Activated naive CD8-positive, alpha-beta T cell treated with anti-CD3 and anti-CD28 coated beads, Interleukin-2, amount 50 U/mL, for 16 hours (primary cell): ENCODE measurements at places on chromosomes 13 and 19.

GRCh38 chr13:32164622-32165268, 133.2 kb downstream of the FRY start:
- DNase-seq = no peak

DNA sequence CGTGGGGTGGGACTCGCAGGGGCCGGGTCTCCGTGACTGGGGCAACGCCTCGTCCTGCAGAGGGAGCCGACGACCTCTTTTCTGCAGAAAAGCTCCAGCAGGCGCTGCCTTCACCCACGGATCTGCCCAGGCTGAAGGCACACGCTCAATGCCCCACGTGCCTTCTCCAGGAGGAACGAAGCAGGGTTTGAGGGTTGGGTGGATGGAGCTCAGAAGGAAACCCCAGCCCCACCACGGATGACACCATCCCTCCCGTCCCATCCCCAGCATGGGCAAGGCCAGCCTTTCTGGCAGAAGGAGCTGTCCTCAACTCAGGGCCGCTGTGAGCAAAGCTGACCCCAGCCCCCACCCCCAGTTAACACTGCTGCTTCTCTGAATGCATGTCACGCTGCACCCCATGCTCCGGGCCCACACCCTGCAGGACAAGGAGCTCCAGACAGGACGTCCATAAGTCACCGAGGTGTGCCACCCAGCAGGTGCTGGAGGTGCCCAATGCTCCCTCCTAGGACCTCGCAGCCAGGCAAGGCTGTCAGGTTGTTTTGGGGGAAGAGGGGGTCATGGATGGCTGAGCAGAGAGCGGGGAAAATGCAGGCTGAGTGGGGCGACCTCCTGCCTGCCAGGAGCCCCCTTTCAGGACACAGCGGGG, 7.4 kb downstream of the C19orf25 start:
- no peak for DNase-seq

GRCh38 chr13:43865892-43866291, 13.6 kb downstream of the CCDC122 start:
- DNase-seq = no peak

DNA sequence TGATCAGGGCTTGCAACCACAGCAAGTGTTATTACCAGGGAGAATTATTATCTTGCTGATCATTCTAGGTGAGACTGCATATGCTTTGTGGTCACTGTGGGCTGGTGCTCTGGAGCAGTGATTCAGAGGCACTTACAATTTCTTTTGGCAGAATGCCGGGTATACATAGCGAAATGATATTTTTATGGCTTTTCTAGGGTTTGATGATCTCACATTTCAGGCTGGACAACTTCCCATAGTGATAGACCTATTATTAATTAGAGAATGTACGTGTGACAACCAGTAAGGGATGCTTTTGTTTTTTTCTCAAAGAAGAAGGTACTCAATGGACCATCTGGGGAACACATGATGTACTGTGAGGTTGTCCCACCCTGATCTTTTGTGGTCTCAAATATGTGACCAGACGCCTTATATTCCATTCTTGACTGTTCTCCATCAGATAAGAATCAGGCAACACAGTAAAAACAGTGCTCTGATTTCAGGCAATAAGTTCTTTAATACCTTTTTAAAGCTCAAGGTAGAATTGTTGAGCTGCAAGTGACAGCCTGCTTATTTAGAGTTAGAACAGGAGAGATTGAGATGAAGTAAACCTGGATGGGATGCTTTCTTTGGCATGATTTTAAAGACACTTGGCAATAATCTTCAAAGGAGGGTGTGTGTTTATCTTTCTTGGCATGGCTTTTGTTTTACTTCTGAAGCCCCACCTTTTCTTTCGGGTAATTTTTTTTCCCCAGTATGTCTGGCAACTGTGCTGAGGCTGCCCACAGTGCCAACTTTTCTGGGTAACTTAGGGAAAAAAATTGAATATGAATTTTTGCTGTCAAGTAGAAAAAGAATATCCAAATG, 27.4 kb upstream of the SCEL start:
- DNase-seq = no peak
